ENCODE measurements at places on chromosomes 1 and 21. TPM values are rescaled to one million over a fixed set of nuclear protein-coding genes. Genes with fewer than 3 reads are reported as not detected.

DNA sequence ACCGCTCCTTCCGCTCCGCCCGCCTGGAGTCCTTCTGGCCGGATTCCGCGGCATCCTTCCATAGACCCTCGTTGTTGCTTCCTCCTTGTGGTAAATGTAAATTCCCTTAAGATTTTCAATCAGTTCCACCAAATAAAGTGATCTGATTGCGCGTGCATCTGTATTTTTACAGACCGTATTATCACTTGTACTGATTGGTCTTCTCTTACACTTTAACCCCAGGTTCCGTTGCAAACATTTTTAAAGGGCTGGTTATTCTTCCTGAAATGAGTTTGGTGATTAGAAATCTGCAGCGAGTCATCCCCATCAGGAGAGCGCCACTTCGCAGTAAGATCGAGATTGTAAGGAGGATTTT is 483 bp downstream of the YBEY start:
- peaks cover 66% of the 10 kb centered on the region for H3K4me1 ChIP-seq
- peak overlapping the region; percentile 94 for H3K27ac ChIP-seq

DNA sequence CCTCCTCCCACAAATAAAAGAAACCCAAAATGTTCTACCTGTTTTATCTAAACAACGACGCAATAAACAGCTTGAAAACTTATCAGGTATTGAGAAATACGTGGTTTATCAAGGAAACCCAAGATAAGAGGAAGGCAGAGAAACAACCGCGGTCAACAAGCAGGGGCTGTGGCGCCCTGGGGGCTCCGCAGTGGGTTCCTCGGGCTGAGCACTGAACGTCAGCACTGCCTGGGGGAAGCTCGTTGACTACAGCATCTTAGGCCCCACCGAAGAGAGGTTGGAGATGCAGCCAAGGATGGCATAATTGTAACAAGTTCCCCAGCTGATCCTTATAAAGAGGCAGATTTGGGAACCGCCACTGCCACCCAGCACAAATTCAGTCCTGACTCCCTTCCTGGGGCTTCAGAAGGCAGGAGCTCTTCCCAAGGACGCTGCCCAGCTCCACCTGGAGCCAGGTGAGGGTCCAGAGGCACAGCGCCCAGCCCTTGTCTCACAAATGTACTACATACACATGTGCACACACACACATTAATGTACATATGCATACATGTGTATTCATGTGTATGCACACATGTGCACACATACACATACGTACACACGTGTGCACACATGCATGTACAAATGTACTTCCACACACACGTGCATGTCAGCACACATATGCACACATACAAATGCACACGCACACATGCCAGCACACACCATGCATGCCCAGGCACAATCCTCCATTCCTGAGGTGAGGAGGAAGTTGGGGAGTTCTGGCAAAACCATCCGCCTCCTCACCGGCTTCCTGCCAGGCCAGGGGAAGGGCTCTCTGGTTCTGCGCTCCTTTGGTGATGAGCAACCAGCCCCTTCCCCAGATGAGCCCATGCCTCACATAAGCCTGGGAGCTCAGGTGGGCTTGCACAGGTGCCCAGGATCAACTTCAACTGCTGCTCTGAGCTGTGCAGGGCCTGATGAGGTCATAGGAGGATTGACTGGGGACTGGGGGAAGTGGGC is 251.1 kb downstream of the NPHP4 start:
- H3K27me3 ChIP-seq, result peaks cover 8% of the 10 kb centered on the region
- no peaks in the 10 kb centered on the region for H3K4me1 ChIP-seq
- H3K4me3 ChIP-seq, result no peak overlapping the region
- no peaks in the 10 kb centered on the region for H3K36me3 ChIP-seq

The PLA2G4A gene
- not detected for total RNA-seq

The TTF2 gene
- 133 TPM for total RNA-seq

GRCh38 chr1:57384901-57385300 is 39.0 kb downstream of the DAB1 start:
- H3K4me1 ChIP-seq, result no peaks in the 10 kb centered on the region
- no peak overlapping the region for H3K4me3 ChIP-seq
- no peaks in the 10 kb centered on the region for H3K27me3 ChIP-seq
- no peak for DNase-seq
- no peaks in the 10 kb centered on the region for H3K36me3 ChIP-seq

DNA sequence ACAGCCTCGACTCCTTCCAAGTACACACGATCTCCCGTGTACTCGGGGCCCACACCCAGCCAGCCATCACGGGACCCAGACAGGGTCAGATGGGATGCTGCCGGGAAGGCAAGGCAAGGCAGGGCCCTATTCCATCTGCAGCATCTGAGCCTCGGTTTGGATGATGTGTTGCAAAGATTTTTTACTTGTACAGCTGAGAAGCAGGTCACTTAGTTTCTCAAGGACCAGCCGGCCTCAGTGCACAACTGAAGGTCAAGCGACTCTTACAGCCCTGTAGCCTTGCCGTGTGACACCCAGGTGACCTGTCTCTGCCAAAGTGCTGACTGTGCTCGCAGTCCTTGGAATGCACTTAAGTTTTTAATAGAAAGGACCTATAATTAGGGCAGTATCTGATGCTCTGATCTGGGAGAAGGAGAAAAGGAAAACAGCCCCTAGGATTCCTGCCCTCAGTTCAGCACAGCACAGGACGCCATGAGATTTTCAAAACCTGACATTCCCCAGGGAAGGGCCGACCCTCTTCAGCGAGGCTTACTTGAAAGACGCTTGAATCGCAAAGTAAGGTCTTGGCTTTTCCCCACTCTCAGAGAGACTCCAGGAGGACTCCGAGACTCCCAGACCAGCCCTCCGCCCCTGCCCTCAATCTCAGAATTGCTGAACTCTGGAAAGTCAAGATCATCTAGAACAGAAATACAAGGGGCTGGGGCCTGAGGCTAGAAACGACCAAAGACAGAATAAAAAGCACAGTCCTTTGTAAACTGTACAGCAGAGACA is 1.3 kb downstream of the GPR157 start:
- H3K4me1 ChIP-seq, result peaks cover 39% of the 10 kb centered on the region
- H3K27ac ChIP-seq, result peak overlapping the region; percentile 19
- no peak for DNase-seq
- H3K4me3 ChIP-seq, result peak overlapping the region; percentile 83

GRCh38 chr21:33126569-33126968 is 56.6 kb downstream of the OLIG1 start:
- no peak for DNase-seq
- H3K4me3 ChIP-seq, result no peak overlapping the region

- DNase-seq, result no peak
- no peak overlapping the region for H3K4me3 ChIP-seq
- H3K4me1 ChIP-seq, result peaks cover 13% of the 10 kb centered on the region
- peaks cover 14% of the 10 kb centered on the region for H3K27me3 ChIP-seq
- H3K27ac ChIP-seq, result no peak overlapping the region
- H3K36me3 ChIP-seq, result no peaks in the 10 kb centered on the region
Observed at GRCh38 chr21:45367402-45368351, 37.3 kb upstream of the COL18A1 start.

DNA sequence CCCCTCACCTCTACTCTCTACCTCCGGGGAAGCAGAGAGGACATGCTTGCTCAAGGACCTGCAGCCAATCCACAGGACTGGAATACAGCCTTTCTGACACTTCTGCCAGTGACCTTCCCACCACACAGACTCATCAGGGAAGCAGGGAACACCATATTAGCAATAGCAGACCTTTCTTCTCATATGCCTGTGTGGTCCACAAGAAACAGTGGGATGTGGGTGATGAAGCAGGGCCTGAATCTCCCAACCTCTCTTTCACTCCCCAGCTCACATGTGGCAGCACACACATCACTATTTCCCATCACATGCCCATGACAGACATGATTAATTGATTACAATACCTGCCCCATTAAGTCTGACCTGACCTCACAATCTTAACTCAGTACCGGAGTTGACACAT is 695.1 kb downstream of the MATN1 start:
- H3K27me3 ChIP-seq, result peaks cover 7% of the 10 kb centered on the region
- no peaks in the 10 kb centered on the region for H3K4me1 ChIP-seq
- H3K27ac ChIP-seq, result no peak overlapping the region
- no peaks in the 10 kb centered on the region for H3K36me3 ChIP-seq

GRCh38 chr1:156922986-156923669 is 2.7 kb downstream of the LRRC71 start:
- H3K36me3 ChIP-seq, result no peaks in the 10 kb centered on the region
- DNase-seq, result no peak
- H3K27ac ChIP-seq, result no peak overlapping the region
- peaks cover 90% of the 10 kb centered on the region for H3K27me3 ChIP-seq
- no peak overlapping the region for H3K4me3 ChIP-seq

GRCh38 chr1:192626366-192627179 is 9.4 kb upstream of the RGS13 start:
- no peak overlapping the region for H3K4me3 ChIP-seq
- no peak for DNase-seq
- H3K27ac ChIP-seq, result no peak overlapping the region
- H3K27me3 ChIP-seq, result peaks cover 2% of the 10 kb centered on the region
- no peaks in the 10 kb centered on the region for H3K36me3 ChIP-seq

DNA sequence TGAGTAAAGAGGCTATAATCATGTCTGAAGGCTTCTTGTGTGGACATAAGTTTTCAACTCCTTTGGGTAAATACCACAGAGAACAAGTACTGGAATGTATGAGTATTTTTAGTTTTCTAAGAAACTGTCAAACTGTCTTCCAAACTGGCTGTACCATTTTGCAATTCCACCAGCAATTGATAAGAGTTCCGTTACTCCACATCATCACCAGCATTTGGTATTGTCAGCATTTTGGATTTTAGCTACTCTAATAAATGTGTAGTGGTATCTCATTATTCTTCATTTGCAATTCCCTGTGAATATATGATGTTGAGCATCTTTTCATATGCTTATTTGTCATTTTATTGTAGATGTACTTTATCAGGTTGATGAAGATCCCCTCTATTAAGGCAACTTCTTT is 9.4 kb upstream of the MNDA start:
- H3K4me3 ChIP-seq, result no peak overlapping the region
- H3K36me3 ChIP-seq, result peaks cover 2% of the 10 kb centered on the region
- no peak for DNase-seq
- H3K4me1 ChIP-seq, result peaks cover 30% of the 10 kb centered on the region
- H3K27me3 ChIP-seq, result peaks cover 23% of the 10 kb centered on the region

The LRRN2 gene
- not detected for total RNA-seq

GRCh38 chr1:227726924-227727599 is 8.0 kb downstream of the JMJD4 start:
- H3K27me3 ChIP-seq, result peaks cover 14% of the 10 kb centered on the region
- DNase-seq, result no peak
- peak overlapping the region; percentile 19 for H3K4me3 ChIP-seq
- H3K36me3 ChIP-seq, result peaks cover 6% of the 10 kb centered on the region
- peaks cover 17% of the 10 kb centered on the region for H3K4me1 ChIP-seq

The SLAMF7 gene
- total RNA-seq, result 13.4 TPM

The SDC3 gene
- total RNA-seq, result 0.10 TPM

GRCh38 chr1:76807543-76808260 is 59.6 kb upstream of the ST6GALNAC5 start:
- H3K4me3 ChIP-seq, result no peak overlapping the region
- H3K36me3 ChIP-seq, result no peaks in the 10 kb centered on the region
- no peak for DNase-seq
- no peak overlapping the region for H3K27ac ChIP-seq
- H3K4me1 ChIP-seq, result no peaks in the 10 kb centered on the region
- H3K27me3 ChIP-seq, result peaks cover 5% of the 10 kb centered on the region

GRCh38 chr1:229839800-229840199 is 213.8 kb downstream of the URB2 start:
- no peak for DNase-seq
- H3K27me3 ChIP-seq, result peaks cover 31% of the 10 kb centered on the region
- H3K4me1 ChIP-seq, result peaks cover 2% of the 10 kb centered on the region
- no peak overlapping the region for H3K4me3 ChIP-seq
- no peaks in the 10 kb centered on the region for H3K36me3 ChIP-seq
- H3K27ac ChIP-seq, result no peak overlapping the region

DNA sequence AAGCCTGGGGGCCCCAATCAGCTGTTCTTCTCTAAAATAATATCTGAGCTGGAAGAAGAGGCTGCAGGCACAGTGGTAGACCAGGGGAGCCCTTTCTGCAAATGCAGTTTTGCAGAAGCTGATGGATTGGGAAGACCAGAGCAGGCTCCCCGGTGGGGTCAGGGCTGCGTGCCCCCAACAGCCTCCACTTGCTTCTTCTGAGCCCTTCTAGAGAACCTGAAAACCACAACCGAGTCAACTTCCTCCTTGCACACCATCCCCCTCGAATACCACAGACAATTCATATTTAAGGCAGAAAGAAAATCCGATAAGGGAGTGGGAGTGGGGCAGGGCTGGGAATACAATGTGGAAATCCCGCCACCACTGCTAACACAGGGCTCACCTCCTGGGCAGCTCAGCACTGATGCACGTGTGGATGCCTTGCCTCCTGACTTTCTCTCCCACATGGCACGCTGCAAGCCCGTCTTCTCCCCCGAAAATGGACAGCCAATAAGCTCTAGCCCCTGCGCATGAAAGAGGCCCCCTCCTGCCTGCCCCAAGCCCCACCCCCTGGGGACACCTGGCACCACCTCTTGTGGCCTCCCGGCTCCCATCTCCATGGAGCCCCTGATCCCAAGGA is 25.4 kb upstream of the ALDH4A1 start:
- H3K27ac ChIP-seq, result peak overlapping the region; percentile 100
- H3K4me1 ChIP-seq, result peaks cover 83% of the 10 kb centered on the region
- peaks cover 3% of the 10 kb centered on the region for H3K36me3 ChIP-seq
- peak overlapping the region; percentile 86 for H3K4me3 ChIP-seq

GRCh38 chr1:44035726-44036408 is 4.6 kb upstream of the SLC6A9 start:
- no peak for DNase-seq
- H3K4me1 ChIP-seq, result peaks cover 19% of the 10 kb centered on the region
- H3K4me3 ChIP-seq, result no peak overlapping the region
- no peak overlapping the region for H3K27ac ChIP-seq

The KIRREL1 gene
- total RNA-seq, result not detected

DNA sequence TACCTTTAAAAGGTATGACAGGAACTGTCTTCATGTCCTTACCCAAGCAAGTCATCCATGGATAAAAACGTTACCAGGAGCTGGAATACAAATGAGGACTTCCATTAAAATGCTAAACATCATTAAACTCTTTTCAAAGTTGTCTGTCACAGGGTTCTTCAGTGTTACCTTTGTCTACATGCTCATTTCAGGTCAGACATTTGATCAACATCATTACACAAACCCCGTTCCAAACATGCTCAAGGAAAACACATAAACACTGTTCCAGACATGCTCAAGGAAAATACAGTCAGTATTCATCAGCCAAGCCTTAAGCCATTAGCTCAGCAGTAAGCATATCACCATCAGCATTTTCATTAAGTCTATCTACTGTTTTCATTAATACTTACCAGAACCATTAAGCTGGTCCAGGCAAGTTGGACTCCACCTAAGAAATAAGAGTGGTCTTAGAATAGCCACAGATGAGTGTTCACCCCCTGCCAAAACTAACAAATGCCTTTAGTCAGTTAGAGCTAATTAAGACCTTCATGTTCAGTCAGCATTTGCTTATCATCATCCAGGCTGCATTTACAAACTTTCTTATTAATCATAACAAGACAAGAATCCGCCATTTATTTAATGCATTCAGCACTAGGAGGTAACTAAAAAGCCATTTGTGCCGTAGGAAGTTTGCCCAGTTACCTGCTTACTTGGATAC is 2.2 kb downstream of the GAS5 start:
- peaks cover 57% of the 10 kb centered on the region for H3K36me3 ChIP-seq
- H3K27ac ChIP-seq, result peak overlapping the region; percentile 96
- peak overlapping the region; percentile 95 for H3K4me3 ChIP-seq
